ENCODE measurements at places on chromosomes 13 and 19.

DNA sequence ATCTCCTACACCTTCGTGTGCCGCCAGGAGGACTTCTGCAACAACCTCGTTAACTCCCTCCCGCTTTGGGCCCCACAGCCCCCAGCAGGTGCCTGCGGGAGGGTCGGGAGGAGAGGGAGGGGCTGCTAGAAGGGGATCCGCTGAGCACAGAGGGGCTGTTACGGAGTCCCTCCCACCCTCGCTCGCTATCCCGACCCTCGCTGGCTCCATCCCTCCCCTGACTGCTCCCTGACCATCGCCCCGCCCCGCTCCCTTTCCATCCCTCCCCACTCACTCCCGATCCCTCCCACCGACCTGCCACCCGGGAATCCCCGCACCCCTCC, 780 bp downstream of the CD177 start:
- no peak for DNase-seq

DNA sequence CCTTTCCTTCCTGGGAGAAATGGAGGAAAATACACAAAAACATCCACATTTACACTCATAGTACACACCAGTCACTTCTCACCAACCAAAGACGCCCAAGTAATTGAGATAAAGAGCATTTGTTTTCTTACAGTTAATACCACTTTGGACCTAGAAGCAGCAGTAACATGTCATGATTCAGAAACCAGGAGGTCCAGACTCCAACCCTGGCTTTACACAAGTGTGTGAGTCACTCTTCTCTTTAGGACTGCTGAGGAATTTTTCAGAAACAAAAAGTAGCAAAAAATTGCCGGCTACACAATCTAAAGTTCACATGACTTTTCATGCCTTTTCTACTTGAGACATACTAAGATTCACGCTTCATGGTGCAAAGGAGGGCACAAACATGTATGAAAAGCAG, 42.1 kb downstream of the TUBGCP3 start:
- no peak for DNase-seq

DNA sequence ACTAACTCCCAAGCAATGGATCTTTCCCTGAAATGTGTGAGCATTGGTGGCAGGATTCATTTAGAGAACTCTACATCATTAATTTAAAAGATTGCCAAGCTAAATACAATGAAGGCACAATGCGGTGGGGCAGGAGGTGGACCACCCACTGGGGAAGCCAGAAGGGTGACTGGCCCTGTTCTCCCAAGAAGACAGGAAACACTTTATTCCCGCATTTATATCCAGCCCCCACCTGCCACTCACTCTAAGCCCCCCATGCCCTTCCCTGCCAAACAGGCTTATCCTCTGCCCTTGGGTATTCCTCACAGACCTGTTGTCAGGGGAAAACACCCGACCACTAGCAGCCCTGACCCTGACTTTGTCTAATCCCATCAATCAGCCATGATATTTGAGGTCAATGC, 189.1 kb upstream of the UBL3 start:
- DNase-seq: no peak

DNA sequence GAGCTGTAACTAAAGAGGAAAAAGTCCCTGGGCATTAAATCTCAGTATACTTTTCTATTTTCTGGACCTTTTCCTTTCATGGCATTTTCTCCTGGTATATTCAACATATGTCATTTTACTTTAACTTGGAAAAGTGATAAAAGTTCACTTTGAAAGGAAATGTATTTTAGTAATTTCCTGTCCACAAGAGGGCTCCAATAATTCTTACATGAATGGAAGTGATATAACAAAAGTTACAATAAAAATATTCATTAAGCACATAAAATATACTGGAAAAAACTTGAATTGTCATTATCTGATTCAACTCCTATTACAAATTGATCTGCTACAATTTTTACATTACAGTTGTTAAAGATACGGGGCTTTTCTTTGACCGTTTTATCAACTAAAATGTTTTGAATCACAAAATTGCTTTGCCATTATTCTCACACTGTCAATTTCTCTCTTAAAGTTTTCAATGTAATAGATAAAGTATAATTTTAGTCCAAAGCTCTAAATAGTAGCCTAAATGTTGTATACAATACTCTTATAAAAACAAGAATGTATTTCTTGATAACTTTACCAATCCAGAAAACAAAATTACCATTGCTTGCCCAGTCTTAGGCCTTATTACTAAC, 4.9 kb downstream of the UBL3 start:
- no peak for DNase-seq

DNA sequence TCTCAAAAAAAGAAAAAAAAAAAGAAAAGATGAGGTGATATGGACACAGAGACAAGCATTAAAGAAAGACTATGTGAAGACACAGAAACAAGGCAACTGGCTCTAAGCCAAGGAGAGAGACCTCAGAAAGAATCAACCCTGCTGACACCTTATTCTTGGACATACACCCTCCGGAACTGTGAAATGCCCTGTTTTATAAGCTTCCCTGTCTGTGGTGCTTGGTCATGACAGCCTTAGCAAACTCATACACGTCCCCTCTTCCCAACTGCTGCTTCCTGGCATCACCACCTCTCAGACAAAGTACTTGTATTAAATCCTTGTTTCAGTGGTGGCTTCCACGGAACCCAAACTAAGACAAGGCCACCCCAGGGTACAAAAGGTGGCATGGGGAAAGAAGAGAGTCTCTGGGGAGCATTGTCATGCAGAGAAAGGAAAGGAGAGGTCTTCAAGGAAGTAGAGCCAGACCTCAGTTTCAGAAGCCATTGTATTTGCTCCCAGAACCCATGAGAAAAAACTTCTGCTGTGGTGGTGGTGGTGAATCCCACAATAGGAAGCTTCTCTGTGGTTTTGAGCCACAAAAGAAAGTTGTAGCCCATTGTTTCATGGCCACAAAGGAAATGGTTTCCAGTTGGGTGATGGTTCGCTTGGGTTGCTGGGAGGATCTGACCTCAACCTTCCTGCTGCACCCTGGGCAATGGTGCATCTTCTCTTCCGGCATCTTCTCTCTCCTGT, 16.3 kb upstream of the TSPAN16 start:
- no peak for DNase-seq

Measured in CD14-positive monocyte (primary cell).